ENCODE measurements at places on chromosomes 2 and 18. TPM values are rescaled to one million over a fixed set of nuclear protein-coding genes. Genes with fewer than 3 reads are reported as not detected.
A peak's percentile ranks its signal among the peaks of the same experiment; 100 is the strongest.

GRCh38 chr2:134231965-134232340 is 21.9 kb upstream of the MGAT5 start:
- no peak for DNase-seq

DNA sequence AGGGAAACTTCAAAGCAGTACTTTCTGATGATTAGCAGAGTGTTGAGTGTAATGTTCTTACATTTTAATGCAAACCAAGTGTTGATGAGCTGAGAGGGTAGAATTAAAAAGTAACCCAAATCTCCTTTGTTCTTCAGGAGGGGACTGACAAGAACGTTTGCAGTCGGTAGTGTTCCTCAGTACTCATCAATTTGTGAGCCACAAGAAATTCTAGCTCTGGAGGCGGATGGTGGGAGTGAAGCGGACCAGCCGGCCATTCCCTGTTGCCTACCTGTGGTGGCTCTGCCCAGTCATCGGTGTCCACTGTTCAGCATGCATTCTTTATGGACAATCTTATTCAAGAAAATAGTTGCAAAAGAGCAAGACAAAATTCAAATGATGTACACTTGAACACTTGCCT is 438.6 kb upstream of the POU3F3 start:
- DNase-seq: no peak

DNA sequence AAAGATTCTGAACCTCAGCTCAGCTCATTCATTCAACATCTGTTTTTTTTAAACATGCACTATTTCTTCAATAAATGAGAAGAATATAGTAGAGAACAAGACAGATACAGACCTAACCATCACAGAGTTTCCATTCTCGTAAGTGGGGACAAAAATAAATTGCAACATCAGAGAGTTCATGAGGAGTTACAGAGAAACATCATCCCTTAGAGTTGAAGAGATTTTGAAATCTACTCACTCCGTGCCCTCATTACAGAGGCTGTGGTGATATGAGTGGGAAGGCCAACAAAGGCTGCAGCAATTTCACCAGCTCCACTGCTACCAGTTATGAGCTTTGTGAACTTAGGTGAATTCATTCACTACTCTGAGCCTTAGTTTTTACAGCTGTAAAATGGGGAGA is 399.3 kb downstream of the BCL11A start:
- no peak for DNase-seq

The LRRC30 gene
- total RNA-seq: not detected

GRCh38 chr18:30970196-30970816 is 72.2 kb downstream of the DSC3 start:
- no peak for DNase-seq

The HRH4 gene
- 0.17 TPM for total RNA-seq

DNA sequence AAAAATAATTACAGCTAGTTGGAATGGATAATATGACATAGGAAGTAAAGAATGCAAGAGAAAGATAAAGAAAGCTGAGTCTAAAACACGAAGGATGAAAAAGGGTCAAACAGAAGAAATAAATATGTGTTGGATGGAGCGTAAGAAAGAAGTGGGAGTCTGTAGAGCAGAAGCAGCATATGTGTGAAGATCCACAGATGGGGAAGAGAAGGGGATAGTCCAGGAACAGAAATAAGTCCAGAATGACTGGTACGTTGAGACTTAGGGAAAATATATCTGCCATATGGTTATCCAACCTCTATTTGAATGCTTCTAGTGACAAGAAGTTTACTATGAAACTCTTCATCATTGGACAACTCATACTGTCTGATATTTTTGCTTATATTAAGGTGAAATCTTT is 18.0 kb downstream of the ABCA12 start:
- no peak for DNase-seq

GRCh38 chr2:41966920-41967319 is 80.9 kb upstream of the PKDCC start:
- DNase-seq: no peak

- DNase-seq: no peak
Observed at GRCh38 chr2:73889206-73889605, 3.6 kb upstream of the ACTG2 start.

The SIGLEC15 gene
- 0.10 TPM for total RNA-seq

GRCh38 chr2:8510519-8510918 is 171.3 kb upstream of the ID2 start:
- DNase-seq: peak; percentile 73

The IL1RL1 gene
- total RNA-seq: 2.5 TPM

The TMEM37 gene
- 2.9 TPM for total RNA-seq

DNA sequence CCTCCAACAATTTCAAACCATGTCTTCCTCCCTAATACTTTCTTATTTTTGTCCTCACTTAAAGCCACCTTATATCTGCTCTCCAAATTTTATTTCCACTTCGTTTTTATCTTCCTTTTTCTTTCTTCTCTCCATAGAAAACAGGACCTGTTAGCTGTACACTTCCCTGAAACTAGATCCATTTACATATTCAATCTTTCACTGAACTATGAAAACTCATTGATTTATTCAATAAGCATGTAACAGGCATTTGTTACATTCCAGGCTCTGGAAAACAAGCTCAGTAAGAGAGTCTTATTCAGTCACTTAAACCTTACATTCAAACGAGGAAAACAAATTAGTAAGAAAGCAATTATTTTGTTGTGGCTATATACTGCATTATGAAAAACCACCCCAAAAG is 1225.3 kb downstream of the SUCLG1 start:
- no peak for DNase-seq

GRCh38 chr18:50947899-50948298 is 19.9 kb upstream of the ELAC1 start:
- DNase-seq: no peak

- no peak for DNase-seq
Observed at GRCh38 chr2:137333386-137334165, 568.2 kb downstream of the THSD7B start.

The DHRS9 gene
- 0.74 TPM for total RNA-seq

- no peak for DNase-seq
Observed at GRCh38 chr2:3664925-3665324, 6.9 kb downstream of the ALLC start.

The GBX2 gene
- not detected for total RNA-seq
